ENCODE measurements at places on chromosomes 16 and 17.

GRCh38 chr17:73533781-73534180, 110.5 kb downstream of the SDK2 start:
- DNase-seq, result no peak

DNA sequence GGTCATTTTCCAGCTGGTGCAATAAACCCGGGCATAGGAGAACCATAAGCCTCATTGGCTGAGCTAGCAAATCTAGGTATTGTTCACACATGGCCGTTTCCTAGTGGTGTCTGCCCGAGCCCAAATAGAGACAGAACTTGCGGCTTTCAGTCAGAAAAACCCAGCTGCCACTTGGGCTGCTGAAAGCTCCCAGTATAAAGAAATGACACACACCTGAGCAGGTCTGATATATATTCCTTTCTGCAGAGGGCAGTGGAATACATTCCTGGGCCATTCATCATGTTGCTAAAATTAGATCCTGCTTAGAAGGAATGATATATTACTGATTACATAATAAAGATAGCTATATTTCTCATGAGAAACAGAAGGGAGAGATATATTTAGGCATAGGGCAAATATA, 83.9 kb upstream of the IRX5 start:
- no peak for DNase-seq

DNA sequence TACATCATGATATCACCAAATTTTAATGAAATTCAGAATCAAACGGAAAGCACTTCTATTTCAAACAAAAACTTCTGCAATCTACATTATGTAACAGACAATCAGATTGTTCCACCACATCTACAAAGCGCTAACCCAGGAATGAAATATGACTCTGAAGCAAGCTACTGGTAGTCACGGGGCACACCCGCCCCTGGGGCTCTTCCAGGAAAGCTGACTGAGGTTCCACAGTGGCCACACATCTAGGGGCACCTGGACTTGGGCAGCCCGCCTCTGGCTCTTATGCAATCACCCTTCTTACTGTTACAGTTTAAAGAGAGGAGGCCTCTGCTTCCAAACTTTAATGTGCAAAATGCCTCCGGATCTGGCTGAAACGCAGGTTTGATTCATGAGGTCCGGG, 27.5 kb downstream of the ZCCHC14 start:
- no peak for DNase-seq

- DNase-seq, result no peak
Observed at GRCh38 chr17:74307984-74308773, 17.8 kb upstream of the KIF19 start.

- no peak for DNase-seq
Observed at GRCh38 chr16:2954656-2955381, 9.3 kb upstream of the KREMEN2 start.

Measured in vagina (tissue), 2 donors.